ENCODE measurements at places on chromosomes 6 and 20.

DNA sequence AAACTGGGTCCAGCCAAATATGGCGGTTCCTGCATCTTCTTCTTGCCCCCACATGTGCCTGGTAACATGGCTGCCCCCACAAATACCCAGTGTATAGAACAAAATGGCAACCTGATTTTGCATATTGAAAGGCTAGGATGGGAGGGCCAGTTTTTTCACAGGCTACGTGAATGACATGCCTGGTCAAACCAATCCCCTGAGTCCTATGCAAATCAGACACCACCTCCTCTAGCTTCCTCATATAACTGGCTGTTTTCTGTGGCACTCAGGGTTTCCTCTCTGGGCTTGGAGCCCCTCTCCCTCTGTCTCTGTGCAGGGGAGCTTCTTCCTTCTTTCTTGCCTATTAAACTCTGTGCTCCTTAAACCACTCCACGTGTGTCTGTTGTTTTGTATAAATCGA, 372.1 kb downstream of the KIF16B start:
- DNase-seq: no peak

DNA sequence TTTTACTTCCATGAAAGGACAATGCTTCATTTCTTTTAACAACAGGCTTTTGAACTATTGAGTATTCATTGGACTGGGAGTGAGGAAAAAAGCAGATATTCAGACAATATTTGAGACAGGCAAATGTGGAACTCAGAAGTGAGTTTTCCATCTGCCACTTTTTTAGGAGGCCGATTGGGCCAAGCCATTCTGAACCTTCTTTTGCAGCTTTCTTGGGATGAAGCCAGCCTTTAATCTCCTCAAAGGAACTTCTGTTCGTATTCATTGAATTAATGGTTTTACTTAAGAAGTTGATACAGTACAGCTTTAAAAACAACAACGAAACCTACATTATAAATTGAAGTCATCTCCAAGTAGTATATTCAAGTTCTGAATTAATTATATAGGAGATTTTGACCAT, 187.1 kb upstream of the RNF217 start:
- no peak for DNase-seq

DNA sequence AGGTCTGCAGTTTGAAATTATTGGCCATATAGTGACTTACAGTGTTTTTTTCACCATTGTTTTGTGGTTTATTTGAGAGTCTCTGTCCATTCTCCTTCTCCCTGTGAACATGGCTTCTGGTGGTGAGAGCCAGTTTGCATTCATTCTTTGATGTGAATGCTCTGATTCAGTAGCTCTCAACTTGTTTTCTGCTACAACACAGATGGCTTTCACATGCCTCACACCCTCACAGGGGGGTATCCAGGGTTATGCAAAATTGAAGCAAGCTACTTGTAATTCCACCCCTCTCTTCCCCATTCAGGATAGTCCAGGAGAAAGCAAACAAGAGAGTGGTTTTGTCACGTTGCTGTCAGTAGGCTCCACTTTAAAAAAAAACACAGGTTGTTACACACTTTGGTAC, 55.6 kb downstream of the SLX4IP start:
- DNase-seq: no peak

DNA sequence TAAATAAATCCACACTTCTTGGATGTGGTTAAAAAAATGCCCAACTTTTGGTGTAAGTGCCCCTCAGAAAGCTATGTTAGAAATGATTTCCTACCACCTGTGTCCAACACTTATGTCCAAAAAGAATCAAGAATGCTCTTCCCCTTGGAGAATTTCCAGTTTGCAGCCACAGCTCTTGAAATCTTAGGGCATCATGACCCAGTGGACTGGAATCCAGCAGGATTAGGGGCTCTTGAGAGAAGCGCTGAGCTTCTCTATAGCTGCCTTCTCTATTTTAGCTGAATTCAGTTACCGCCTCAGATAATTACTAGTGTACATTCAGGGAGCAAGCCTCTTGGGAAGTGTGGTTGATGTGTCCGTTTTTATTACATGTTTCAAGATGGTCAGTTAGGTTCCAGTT, 2.5 kb downstream of the PHACTR1 start:
- DNase-seq: no peak

DNA sequence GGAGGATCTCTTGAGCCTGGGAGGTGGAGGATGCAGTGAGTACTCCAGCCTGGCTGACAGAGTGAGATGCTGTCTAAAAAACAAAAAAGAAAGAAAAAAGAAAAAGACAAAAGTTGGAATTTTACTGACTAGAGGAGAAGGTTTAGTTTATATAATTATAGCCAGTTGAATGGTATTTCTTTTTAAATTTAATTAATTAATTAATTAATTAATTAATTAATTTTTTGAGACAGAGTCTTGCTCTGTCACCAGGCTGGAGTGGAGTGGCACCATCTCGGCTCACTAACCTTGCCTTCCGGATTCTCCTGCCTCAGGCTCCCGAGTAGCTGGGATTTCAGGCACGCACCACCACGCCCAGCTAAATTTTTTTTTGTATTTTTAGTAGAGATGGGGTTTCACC, 8.7 kb downstream of the DNAH8 start:
- no peak for DNase-seq
